ENCODE measurements at places on chromosomes 12 and 14.

DNA sequence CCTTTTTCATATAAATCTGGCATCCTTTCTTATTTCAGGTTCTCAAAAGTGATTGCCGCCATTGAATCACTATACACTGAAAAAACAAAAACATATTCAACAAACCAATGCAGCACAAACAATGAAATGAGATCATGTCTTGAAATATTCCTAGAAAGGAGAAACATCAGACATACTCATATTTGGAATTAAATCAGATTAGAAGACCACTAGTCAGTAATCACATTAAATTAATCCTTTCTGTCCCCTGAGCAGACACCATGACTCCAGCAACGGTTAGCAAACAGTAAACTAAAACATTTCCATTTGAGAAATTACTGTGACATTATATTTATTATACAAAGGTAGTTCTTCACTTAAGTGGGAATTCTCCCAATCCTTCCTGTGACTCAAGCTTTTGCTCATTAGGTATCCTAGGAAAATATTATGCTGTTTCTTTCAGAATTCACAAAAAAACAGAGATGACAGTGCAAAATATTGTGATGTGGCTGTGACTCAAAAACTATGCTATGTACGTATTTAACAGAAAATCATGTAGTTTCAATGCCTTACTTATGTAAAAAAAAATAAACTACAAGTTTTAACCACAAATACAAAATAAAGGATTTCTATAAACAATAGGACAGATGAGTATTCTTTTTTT lies 29.7 kb downstream of the CPNE8 start:
- no peak overlapping the region for H3K27ac ChIP-seq
- H3K36me3 ChIP-seq = no peaks in the 10 kb centered on the region
- no peaks in the 10 kb centered on the region for H3K4me1 ChIP-seq
- DNase-seq = no peak
- no peak overlapping the region for H3K4me3 ChIP-seq
- no peaks in the 10 kb centered on the region for H3K27me3 ChIP-seq

DNA sequence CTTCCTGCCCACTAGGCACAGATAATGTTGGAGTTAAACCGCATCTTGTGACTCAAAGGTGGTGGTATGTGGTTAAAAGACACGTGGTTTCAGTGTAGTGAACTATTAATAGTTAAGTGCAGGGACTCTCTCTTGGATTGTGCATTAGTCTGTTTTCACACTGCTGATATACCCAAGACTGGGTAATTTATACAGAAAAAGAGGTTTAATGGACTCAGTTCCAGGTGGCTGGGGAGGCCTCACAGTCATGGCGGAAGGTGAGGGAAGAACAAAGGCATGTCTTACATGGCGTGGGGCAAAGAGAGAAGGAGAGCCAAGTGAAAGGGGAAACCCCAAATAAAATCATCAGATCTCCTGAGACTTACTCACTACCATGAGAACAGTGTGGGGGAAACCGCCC lies 362.3 kb downstream of the GLT1D1 start:
- H3K4me3 ChIP-seq = no peak overlapping the region
- DNase-seq = peak; percentile 46
- H3K4me1 ChIP-seq = peaks cover 25% of the 10 kb centered on the region
- no peaks in the 10 kb centered on the region for H3K27me3 ChIP-seq
- H3K36me3 ChIP-seq = no peaks in the 10 kb centered on the region

GRCh38 chr12:102120886-102121285 lies 903 bp downstream of the PARPBP start:
- no peaks in the 10 kb centered on the region for H3K27me3 ChIP-seq
- peak overlapping the region; percentile 94 for H3K27ac ChIP-seq
- peaks cover 48% of the 10 kb centered on the region for H3K4me1 ChIP-seq
- H3K36me3 ChIP-seq = peaks cover 48% of the 10 kb centered on the region

DNA sequence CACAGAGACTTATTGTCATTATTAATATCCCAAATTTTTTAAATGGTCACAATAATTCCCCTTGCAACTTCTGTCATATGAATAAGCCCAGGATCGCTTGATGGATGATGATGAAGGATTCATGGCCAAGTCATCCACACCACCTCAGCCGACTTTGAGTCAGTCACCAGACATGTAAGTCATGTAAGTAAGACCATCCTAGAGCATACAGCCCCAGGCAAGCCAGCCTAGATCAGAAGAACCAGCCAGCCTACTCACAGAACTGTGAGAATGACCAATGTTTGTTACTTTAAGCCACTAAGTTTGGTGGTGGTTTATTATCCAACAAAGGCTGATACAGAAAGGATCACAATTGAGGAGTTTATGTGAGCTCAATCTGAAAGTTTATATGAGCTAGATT lies 341.8 kb downstream of the NRXN3 start:
- H3K27ac ChIP-seq = no peak overlapping the region
- no peak overlapping the region for H3K4me3 ChIP-seq
- DNase-seq = no peak
- no peaks in the 10 kb centered on the region for H3K4me1 ChIP-seq

DNA sequence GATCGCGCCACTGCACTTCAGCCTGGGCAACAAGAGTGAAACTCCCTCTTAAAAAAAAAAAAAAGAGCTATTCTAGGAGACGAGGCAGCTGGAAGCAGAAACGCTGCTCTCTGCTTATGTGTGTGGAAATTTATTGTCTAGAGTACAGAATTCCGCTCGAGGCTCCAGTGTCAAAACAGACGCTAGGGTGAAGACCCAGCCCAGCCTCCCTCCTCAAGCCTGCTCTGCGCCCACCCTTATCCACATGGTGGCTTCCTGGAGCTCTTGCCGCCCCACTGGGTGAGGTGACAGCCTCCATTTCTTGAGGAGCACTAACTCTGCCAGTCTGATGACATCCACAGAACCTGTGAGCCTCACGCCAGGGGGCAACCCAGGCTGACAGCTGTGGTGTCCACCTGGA lies 49.5 kb upstream of the DLK1 start:
- H3K27ac ChIP-seq = no peak overlapping the region
- H3K36me3 ChIP-seq = no peaks in the 10 kb centered on the region
- DNase-seq = no peak
- no peaks in the 10 kb centered on the region for H3K4me1 ChIP-seq

GRCh38 chr12:91722072-91722471 lies 423.6 kb downstream of the BTG1 start:
- H3K4me1 ChIP-seq = no peaks in the 10 kb centered on the region
- no peaks in the 10 kb centered on the region for H3K27me3 ChIP-seq
- no peaks in the 10 kb centered on the region for H3K36me3 ChIP-seq
- H3K27ac ChIP-seq = no peak overlapping the region
- H3K4me3 ChIP-seq = no peak overlapping the region
- no peak for DNase-seq

GRCh38 chr12:89709995-89710872 lies 1.6 kb upstream of the ATP2B1 start:
- H3K4me1 ChIP-seq = peaks cover 26% of the 10 kb centered on the region
- peak overlapping the region; percentile 28 for H3K27ac ChIP-seq
- DNase-seq = no peak
- peaks cover 15% of the 10 kb centered on the region for H3K27me3 ChIP-seq
- peak overlapping the region; percentile 61 for H3K4me3 ChIP-seq

DNA sequence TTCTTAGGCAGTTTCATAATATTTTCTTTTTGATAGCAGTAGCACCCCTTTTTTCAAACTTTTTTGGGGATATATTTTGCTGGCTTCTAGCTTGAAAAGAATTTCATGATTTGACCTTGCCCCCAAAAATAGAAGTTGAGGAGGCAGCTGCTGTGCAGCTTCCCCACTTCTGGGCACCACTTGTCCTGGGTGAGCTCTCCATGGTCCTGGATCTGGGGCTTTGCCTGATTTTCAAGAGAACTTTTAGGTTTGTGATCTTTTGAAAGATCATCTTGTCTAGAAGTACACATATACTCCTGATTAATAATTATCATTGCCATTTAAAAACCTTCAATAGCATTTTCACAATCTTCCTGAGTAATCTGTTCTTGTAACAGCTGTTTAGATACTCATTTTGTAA lies 271.6 kb downstream of the NPAS3 start:
- H3K27ac ChIP-seq = no peak overlapping the region
- H3K27me3 ChIP-seq = peaks cover 2% of the 10 kb centered on the region
- DNase-seq = peak; percentile 35
- no peak overlapping the region for H3K4me3 ChIP-seq
- H3K4me1 ChIP-seq = no peaks in the 10 kb centered on the region

- H3K36me3 ChIP-seq = peaks cover 46% of the 10 kb centered on the region
- no peaks in the 10 kb centered on the region for H3K27me3 ChIP-seq
- H3K4me1 ChIP-seq = peaks cover 72% of the 10 kb centered on the region
- DNase-seq = peak; percentile 45
- peak overlapping the region; percentile 82 for H3K4me3 ChIP-seq
- H3K27ac ChIP-seq = peak overlapping the region; percentile 87
Observed at GRCh38 chr12:12717586-12718380, 615 bp downstream of the CDKN1B start.

DNA sequence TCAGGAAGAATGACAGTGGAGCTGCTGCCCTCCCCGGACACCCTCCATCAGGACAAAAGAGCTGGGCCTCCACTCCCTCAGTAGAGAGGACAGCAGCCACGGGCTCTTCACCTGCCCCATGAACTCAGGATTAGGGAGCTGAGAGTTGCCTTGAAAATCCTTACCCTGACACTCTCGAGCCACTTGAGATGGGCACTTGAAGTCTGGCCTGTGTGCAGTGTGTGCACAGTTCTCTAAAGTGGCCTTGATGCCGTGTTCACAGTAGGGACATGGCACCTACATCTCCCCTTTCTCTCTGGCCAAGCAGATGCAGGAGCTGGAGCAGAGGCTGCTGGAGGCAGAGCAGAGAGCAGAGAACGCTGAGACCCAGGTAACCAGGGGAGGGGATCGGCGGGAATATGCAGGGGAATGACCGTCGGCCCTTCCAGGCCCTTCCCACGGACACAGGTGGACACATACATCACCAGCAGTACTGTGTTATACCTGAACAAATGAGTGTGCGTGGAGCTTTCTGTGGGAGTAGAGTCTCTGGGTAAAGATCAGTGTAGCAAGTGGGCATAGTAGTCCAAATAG lies 22.5 kb downstream of the PLEKHH1 start:
- H3K4me1 ChIP-seq = no peaks in the 10 kb centered on the region
- peaks cover 23% of the 10 kb centered on the region for H3K27me3 ChIP-seq
- H3K4me3 ChIP-seq = no peak overlapping the region
- no peaks in the 10 kb centered on the region for H3K36me3 ChIP-seq
- no peak for DNase-seq

DNA sequence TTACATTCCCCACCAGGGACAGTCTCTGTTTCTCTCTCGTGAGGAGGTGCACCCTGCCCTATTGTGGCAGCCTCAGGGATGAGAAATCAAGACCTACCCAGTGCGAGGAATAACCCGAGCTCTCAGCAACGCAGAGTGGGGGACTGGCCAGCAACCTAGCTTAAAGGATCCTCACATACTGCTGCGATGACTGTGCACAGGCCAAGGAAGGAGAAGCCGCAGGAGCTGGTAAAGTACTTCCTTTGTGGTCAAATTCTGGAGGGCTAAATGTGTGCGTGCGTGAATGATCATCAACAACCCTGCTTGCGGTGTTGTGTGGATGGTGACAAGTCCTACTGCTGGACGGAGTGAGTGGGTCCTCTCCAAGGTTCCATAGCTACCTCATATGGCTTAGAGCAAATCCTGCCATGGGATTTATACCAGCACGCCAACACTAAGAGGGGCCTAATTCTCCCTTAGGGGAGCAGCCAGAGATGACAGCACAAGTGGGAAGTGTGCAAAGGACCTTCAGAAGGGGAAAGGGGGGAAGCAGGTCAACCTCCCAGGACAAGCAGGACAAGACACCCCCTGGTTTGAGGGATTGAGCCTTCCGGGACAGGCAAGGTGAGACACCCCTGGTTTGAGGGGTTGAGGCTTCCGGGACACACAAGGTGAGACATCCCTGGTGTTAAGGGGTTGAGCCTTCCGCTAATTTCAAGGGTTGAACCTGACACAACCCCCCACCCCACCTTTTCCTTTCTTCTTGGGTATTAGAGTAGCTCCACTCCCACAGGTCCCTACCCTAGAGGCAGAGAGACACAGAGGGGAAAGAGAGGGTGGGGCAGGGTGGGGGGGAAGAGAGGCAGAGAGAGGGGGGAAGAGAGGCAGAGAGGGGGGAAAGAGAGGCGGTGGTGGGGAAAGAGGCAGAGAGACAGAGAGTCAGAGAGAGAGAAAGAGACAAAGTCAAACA lies 58.8 kb upstream of the AP4S1 start:
- H3K4me3 ChIP-seq = no peak overlapping the region
- H3K4me1 ChIP-seq = no peaks in the 10 kb centered on the region
- H3K27me3 ChIP-seq = no peaks in the 10 kb centered on the region

DNA sequence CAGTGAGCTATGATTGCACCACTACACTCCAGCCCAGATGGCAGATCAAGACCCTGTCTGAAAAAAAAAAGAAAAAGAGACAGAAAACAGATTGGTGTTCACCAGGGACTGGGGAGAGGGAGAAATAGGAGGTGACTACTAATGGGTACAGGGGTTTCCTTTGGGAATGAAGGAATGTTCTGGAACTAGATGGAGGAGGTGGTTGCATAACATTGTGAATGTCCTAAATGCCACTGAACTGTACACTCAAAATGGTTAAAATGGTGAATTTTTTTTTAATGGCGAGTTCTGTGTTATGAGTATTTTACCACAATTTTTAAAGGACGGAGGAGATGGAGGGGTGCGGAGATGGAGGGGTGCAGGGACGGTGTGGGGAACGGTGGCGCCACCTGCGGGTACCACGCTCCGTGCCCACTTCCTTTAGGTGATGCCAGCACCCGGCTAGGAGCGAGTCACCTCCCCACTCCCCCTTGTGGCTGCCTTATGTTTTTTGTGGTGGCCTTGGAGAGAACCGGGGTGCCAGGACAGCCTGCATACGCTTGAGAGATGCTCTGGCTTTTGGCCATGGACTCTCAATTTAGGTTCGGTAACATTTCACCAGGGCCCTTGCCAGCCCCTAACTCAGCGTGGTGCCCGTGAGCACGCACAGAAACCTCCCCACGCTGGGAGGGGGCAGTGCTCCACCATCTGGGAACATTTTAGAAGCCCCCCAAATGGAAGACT lies 16.1 kb downstream of the UBC start:
- no peak overlapping the region for H3K4me3 ChIP-seq
- peaks cover 15% of the 10 kb centered on the region for H3K4me1 ChIP-seq
- no peaks in the 10 kb centered on the region for H3K27me3 ChIP-seq
- no peaks in the 10 kb centered on the region for H3K36me3 ChIP-seq
- DNase-seq = peak; percentile 77
- no peak overlapping the region for H3K27ac ChIP-seq

Data from DND-41 (cell line).